Fibroblast of skin of right biceps (primary cell): ENCODE measurements at places on chromosomes 13 and 19.

GRCh38 chr13:48733739-48734335 is 80.1 kb downstream of the CYSLTR2 start:
- DNase-seq: no peak

GRCh38 chr19:7658219-7658686 is 10.6 kb upstream of the RETN start:
- DNase-seq: no peak

- DNase-seq: no peak
These were observed 48.7 kb downstream of the TINCR start for GRCh38 chr19:5519076-5519475.

GRCh38 chr19:12794971-12795381 is 3.7 kb downstream of the JUNB start:
- no peak for DNase-seq

- peak; percentile 40 for DNase-seq
These were observed 30.1 kb upstream of the CCDC124 start for GRCh38 chr19:17902701-17903100.

- DNase-seq: no peak
These were observed 54.6 kb downstream of the ARHGAP35 start for GRCh38 chr19:46915386-46915785.

DNA sequence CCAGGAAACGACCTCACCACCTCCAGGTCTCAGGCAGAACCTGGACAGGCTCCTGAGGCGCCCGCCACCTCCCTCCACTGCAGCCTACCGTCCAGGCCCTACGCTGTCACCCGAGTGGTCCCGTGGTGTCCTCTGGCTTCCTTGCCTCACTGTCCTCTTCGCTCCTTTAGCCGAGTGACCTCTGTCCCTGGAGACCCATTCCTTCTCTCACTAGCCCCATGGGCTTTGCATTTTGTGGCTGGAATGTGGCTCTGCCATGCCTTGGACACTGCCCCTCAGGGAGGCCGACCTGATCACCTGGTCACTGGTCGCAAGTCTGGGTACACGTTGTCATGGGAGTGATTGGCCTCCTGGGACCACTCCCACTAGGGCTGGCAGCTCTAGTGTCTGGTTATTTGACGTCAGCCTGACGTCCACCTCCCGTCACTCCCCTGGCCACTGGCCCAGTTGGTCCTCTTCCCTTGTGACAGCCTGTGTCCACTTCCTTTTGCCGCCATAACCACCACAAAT is 17.9 kb downstream of the SLC25A42 start:
- DNase-seq: no peak

GRCh38 chr13:90533866-90534265 is 813.6 kb upstream of the MIR17HG start:
- no peak for DNase-seq

DNA sequence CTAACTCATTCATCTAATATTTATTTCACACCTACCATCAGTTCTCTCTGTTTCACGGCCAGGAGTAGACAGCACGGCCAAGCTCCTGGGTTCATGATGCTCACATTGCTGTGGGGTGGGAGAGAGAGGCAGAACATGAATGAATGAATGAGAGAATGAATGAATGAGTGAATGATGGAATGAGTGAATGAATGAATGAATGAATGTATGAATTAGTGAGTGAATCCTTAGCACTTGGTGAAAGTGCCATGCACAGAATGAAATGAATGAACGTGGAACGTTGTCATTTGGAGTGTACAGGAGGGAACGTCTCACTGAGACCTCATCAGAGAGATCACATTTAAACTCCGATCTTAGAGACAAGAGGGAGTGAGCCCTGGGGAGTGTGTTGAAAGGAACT is 11.9 kb upstream of the KIR2DL4 start:
- DNase-seq: no peak
